H7 (cell line): ENCODE measurements at places on chromosomes 16 and 17. TPM values are rescaled to one million over a fixed set of nuclear protein-coding genes. Genes with fewer than 3 reads are reported as not detected.

DNA sequence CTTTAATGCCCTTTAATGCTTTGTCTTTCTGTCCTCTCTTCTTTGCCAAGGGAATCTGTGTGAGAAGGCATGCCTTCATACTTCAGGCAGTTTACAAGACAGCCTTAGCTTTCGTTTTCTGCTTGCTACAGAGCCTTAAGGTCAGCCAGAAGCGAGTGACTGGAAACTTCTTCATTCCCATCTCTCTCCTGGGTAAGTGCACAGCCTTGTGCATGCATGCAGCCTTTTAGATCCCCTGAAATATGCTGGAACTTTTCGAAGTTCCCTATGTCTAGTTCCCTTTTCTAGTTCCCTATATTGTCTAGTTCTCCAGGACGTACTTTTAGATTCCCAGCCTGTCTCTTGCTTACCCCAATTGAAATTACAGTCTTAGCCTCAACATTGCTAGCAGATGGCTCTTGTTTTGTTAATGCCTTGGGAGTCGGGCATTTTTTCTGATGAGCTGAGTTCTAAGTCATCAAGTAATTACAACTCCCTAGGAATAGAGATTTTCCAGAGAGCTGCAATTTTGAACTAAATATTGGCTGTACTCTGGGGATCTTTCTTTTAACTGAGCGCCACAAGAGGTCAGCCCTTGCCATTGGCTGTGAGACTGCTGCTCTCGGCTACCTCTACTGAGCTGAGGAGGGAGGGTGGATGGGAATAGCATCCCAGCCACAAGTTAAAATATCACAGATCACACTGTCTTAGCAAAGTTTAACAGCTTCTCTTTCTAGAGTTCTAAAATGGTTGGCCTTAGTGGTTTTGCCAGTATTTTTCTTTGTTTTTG is 22.7 kb upstream of the PPM1D start:
- DNase-seq, result peak; percentile 48

Gene TBC1D3E
- not detected in 2 replicates for total RNA-seq

- peak; percentile 33 for DNase-seq
These were observed 9.4 kb upstream of the HEATR6 start for GRCh38 chr17:60087882-60088669.

GRCh38 chr17:4050971-4051370 is 86.7 kb upstream of the ATP2A3 start:
- DNase-seq, result no peak

GRCh38 chr17:82791532-82791931 is 39.7 kb downstream of the TBCD start:
- DNase-seq, result no peak

Gene SOCS1
- 16.3 and 16.4 TPM in 2 replicates for total RNA-seq

Gene UMOD
- not detected in 2 replicates for total RNA-seq

Gene CCL8
- total RNA-seq, result not detected in 2 replicates

GRCh38 chr17:8867361-8867981 is at the start of gene PIK3R6:
PIK3R6 (minus strand) TSS chr17:8867674; CDS start chr17:8849794, 17,880 bp downstream.
- no peak for DNase-seq

DNA sequence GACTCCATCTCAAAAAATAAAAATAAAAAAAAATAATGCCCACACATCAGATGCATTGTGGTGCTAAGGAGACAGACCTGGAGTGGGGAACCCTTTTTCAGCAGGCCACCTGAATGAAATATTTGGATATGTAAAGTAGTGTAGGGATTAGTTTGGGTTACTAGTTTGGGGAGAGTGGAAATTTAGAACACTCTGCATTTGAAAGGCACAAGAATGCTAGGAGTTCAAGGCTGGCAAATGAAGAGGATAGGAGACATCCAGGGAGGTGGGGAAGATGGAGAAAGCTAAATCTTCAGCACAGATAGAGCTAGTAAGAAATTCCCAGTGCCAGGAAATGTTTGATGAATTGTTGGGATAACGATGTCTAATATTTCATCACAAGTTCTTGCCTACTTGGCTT is 298.3 kb upstream of the ERCC4 start:
- DNase-seq, result peak; percentile 36

- DNase-seq, result no peak
These were observed 71.4 kb upstream of the ARL4D start for GRCh38 chr17:43327421-43327820.

DNA sequence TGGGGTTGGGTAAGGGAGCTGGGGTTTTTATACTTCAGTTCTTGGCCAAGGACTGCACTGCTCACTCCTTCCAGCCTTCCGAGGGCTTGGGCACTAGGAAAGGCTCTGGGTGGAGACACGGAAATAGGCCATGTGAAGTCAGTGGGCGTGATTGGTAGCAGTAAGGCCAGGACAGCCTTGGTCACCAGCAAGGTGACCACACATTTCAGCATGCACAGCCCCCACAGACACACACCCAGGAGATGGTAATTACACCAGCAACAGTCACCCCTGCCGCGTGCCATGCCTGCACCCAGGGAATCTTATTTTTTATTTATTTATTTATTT is 252.5 kb downstream of the SEC14L1 start:
- DNase-seq, result no peak

Gene DHODH
- 21.8 and 22.4 TPM in 2 replicates for total RNA-seq

DNA sequence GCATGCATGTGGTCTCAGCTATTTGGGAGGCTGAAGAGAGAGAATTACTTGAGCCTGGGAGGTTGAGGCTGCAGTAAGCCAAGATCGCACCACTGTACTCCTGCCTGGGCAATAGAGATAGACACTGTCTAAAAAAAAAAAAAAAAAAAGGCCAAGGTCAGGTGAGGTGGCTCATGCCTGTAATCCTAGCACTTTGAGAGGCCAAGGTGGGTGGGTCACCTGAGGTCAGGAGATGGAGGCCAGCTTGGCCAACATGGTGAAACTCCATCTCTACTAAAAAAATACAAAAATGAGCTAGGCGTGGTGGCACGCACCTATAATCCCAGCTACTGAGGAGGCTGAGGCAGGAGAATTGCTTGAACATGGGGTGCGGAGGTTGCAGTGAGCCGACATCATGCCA is 28.2 kb upstream of the CORO1A start:
- DNase-seq, result no peak

Gene CALB2
- total RNA-seq, result 0.30 and 1.0 TPM in 2 replicates

GRCh38 chr16:81716478-81717225 is 62.4 kb upstream of the PLCG2 start:
- DNase-seq, result no peak
